ENCODE measurements at places on chromosomes 11 and 22.

DNA sequence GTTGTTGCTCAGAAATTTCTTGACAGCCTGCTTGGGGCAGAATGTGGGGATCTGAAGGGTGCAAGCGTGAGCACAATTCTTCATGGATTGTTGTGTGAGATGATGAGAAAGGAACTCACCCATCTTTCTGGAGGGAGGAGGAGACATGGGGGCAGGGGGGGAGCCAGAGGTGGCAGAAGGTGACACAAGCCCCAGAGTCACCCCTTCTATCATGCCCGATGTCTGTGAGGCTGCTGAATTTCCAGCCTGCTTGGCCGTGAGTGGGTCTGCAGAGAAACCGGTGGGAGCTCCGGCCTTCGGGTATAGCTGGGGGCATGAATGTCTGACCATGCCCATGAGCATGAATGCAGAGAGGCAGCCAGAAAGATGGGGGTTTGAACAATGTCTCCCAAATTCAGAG lies 870.7 kb downstream of the TBC1D22A start:
- no peak for DNase-seq

GRCh38 chr11:11280826-11281225 lies 72.2 kb downstream of the CSNK2A3 start:
- no peak for DNase-seq

GRCh38 chr11:815675-816432 lies 2.9 kb upstream of the PNPLA2 start:
- DNase-seq = no peak

GRCh38 chr11:23022854-23023253 lies 162.6 kb upstream of the CCDC179 start:
- no peak for DNase-seq

DNA sequence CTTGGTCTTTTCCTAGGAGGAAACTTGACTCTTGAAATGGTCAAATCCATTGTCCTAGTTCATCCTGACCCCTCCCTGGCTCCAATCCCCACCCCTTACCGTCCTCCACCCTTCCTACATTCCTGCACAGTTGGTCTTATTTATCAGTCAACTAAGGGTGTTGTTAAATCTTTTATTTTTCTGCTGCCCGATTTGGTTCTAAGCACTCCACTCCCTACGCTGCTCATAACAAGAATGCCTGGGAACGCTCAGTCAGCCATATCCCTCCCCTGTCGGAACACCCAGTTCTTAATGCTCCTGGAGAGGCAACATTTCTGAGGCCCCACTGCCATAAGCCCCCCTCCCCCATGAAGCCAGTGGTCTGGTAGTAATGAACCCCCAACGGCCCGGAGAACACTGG lies 9.7 kb downstream of the EHF start:
- DNase-seq = no peak

- no peak for DNase-seq
Measured at GRCh38 chr11:121688055-121688491, 235.3 kb upstream of the SORL1-AS1 start.

- DNase-seq = peak; percentile 52
Measured at GRCh38 chr11:62394825-62395538, 23.9 kb upstream of the SCGB1A1 start.

DNA sequence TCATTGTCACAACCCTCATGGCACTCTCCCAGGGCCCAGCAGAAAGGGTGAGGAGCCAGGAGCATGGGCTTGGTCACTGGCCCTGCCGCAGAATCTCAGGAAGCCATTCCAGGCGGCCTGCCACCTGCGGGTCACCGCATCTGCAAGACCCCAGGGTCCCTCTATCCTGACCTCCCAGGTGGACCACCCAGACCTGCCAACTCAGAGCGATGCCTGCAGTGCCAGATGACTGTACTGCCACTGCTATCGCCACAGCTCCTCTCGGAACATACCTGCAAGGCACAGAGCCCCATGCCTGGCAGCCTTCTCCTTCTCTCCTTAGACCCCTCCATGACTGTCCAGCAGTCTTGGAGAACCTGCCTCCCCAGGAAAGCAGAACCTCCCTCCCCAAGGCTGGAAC lies 26.4 kb upstream of the ELFN2 start:
- DNase-seq = no peak

- no peak for DNase-seq
Measured at GRCh38 chr11:131696690-131697089, 326.3 kb downstream of the NTM start.

DNA sequence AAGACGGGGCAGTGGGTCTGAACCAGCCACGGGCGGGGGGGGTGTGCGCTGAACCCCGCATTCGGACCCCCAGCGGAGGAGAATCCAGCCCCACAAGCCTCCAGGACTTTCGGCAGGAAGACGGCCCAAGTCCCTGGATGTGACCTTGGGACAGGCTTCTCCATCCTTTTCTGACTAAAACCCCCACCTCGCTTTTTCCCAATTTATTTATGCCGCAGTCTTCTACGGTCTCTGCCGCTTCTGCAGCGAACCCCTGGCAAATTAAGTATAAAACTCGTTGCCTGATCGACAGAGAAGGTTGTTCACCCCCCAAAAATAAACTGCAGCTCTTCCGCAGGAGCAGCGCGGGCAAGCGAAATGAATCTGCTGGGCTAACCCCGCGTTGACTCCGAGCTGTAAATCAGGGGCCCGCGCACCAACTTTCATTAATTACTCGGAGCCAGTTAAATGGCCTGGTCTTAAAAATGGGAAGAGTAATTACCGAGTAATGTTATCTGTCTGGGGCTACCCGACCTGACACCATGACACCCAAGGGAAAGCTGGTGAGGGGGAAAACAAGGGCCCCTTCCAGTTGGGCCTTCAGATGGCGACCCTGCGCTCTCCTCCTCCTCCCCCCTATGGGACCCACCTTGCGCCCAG lies 6.6 kb downstream of the WT1 start:
- DNase-seq = no peak

DNA sequence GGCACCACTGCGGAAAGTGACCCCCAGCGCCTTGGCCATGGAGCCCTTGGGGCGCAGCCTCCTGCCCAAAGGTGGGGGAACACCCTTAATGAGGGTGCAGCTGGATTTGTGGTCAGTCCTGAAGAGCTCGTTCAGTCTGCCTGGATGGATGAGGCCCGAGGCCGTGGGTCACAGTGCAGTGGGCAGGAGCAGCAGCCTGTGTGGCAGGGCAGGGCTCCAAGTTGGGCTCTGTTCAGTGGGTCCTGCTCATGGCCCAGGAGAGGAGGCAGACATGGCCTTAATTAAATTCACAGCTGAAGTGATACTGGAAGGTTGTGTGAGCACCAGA lies 33.3 kb downstream of the FAM83F start:
- no peak for DNase-seq

DNA sequence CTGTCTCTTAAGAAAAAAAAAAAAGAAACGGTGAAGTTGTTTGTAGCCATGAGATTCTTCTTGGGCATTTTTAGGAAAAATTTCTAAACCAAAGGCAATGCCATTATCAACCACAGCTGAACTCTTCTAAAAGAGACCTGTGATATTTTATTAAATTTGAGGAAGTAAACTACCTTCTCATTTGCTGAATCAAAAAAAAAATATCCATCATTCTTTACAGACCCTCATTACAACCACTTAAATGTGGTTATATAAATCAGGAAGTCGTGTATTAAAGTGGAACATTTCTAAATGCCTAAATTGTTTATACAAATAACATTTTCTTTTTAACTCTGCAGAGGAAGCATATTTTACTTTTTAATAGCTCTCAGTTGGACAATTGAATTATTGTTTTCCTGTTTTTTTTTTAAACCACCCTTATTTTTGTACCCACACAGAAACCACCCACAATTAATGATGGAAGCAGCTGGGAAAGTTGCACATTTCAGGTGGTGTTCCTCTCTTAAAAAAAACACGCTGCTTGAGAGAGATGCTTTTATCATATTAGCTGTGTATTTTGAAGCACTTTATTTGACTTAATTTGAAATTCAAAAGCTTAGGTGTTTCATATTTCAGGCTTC lies 91.2 kb downstream of the ARHGAP42 start:
- no peak for DNase-seq

- DNase-seq = peak; percentile 99
Measured at GRCh38 chr22:29031227-29032011, 30.2 kb downstream of the C22orf31 start.

GRCh38 chr11:1499261-1499890 lies 12.8 kb upstream of the MOB2 start:
- no peak for DNase-seq

- DNase-seq = no peak
Measured at GRCh38 chr11:111363985-111364384, 15.1 kb downstream of the POU2AF1 start.

All from kidney epithelial cell (primary cell).